ENCODE measurements at places on chromosomes 11 and 22.

- no peak for DNase-seq
Measured at GRCh38 chr11:77661670-77662069, 24.1 kb upstream of the CLNS1A start.

GRCh38 chr22:23220485-23221350, 40.4 kb downstream of the BCR start:
- DNase-seq, result peak; percentile 63

DNA sequence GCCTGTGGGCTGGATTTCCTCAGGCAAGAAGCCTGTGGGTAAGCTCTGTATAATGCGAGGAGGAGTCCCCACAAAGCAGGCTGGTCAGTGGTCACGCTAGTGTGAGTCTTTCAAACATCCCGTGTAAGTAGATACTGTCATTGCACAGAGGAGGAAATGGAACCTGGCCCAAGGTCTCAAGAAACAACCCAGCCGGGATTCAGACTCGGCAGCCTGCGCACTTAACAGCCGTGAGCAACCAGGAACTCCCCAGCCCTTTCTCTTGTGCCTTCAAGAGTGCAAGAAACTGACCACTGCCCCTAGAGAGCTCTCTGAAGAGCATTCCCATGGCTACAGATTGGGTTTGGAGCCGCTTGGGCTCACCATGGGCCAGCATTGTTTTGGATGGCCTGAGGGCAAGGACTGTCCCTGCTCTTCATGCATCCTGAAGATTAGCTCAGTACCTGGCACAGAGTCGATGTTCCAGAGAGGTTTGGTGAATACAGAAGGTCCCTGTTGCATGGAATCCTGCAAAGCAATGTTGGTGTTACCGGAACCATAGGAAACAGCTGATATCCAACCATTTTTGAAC, 6.0 kb downstream of the MPST start:
- DNase-seq, result no peak

DNA sequence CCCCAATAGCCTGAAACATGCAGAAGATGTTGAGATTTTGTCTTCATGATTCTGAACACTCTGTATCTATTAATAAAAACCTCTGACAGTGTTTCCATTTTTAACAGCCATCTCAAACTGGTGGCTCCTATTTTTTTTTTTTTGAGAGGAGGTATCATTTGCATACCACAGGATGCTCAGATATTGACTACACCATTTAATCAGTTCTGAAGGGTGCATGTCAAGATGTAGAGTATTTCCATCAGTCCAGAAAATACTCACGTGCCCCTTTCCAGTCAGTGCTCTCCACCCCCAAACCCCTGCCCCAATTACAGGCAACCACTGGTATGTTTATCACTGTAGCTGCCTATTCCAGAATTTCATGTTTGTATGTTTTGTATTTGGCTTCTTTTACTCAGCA, 85.3 kb upstream of the SORL1-AS1 start:
- DNase-seq, result no peak

Measured in stimulated activated naive B cell treated with anti-CD40 and anti-IgM and Interleukin-4, amounts not matched to agents 10 μg/mL and 1 μg/mL and 100 μg/mL, for 72 hours (primary cell).